ENCODE measurements at places on chromosomes 5 and 9.
A peak's percentile ranks its signal among the peaks of the same experiment; 100 is the strongest.

DNA sequence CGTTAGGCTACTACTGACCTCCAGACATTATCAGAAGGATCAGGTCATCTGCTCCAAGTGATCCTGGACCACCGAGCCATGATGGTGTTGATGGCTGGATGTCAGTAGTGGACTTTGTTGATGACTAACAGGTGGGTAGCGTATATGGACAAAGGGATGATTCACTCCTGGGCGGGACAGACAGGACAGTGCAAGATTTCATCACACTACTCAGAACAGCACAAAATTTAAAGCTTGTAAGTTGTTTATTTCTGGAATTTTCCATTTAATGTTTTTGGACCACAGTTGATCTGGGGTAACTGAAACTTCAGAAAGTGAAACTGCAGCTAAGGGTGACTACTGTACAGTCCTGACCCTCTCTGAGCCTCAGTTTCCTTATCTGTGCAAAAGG, 12.7 kb downstream of the PDGFRB start:
- peaks cover 15% of the 10 kb centered on the region for H3K36me3 ChIP-seq
- peak; percentile 98 for DNase-seq
- H3K27ac ChIP-seq, result peak overlapping the region; percentile 92

DNA sequence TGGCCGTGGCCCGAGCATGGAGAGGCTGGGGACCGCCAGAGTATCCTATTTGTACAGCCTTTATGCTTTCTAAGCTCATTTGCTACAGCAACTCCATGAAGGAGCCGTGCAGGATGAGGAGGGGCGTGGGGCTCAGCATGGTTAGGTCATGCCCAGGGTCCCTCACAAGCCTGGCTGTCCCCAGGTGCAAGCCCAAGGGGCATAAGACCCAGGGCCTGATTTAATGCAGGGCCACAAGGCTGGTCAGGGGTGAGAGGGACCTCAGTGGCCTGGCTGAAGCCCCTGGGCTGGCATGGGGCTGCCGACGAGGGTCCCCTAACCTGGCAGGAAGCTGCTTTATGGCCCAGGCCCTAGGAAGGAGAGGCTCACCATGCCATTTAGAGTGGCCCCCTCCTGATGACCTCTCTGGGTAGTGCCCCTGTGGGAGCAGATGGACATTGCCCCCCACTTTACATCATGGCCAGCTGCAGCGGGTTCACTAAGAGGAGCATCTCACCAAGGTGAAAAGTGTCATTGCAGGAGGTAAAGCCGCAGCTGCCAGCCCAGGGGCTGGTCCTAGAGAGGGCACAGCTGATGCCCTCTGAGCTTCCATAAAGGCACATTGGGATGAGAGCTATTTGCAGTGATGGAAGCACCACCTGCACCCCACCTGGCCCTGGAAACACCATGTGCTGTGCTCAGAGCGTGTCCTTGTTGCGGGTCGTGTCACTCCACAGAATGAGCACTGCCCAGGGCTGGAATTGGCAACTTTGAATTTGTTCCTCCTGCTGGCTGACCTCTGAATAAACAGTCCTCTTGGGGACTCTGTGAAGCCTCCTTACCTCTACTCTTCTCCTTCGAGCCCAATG, 58.9 kb downstream of the ZNF618 start:
- no peaks in the 10 kb centered on the region for H3K36me3 ChIP-seq
- H3K27me3 ChIP-seq, result no peaks in the 10 kb centered on the region
- H3K27ac ChIP-seq, result no peak overlapping the region
- H3K4me1 ChIP-seq, result peaks cover 10% of the 10 kb centered on the region
- DNase-seq, result no peak

- DNase-seq, result no peak
- H3K27me3 ChIP-seq, result no peaks in the 10 kb centered on the region
- H3K27ac ChIP-seq, result no peak overlapping the region
- no peak overlapping the region for H3K4me3 ChIP-seq
- no peaks in the 10 kb centered on the region for H3K36me3 ChIP-seq
Observed at GRCh38 chr5:26295541-26295940, 742.8 kb downstream of the CDH9 start.

DNA sequence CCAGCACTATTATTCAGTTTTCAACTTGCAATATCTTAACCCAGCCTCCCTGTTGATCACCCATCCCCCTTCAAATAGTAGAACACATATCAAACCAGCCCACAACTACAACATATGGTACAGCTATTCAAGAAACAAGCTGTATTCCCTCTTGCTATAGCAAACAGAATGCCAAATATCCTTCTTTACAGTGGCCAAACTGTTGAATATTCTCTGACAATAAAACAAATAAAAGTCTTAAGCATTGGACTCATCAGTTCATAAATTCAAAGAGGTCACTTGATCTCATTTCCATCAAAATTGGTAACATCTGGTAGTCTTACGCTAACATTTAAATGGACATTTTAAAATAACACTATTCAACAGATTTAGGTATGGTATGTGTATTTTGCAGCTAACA, 350.8 kb downstream of the EFNA5 start:
- no peaks in the 10 kb centered on the region for H3K4me1 ChIP-seq
- H3K27me3 ChIP-seq, result no peaks in the 10 kb centered on the region
- no peak overlapping the region for H3K27ac ChIP-seq
- H3K4me3 ChIP-seq, result no peak overlapping the region

DNA sequence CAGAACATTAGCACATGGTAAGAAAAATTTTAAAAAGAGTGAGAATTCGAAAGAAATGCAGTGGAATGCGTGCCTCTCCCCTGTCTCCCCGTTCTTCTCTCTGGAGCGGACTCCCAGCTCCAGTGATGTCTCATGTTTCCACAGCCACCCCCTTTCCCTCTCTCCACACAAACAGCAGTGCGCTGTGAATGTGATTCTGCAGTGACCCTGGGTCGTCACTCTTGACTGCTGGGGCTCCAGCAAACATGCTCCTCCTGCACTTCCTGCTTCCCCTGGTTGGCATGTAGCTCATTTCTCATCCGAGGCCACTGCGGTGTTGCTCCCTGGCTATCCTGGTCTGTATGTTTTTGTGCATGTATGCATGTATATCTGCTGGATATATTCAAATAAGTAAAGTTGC, 13.3 kb downstream of the PHF2 start:
- peak; percentile 22 for DNase-seq
- H3K36me3 ChIP-seq, result no peaks in the 10 kb centered on the region
- H3K27me3 ChIP-seq, result no peaks in the 10 kb centered on the region
- no peak overlapping the region for H3K4me3 ChIP-seq

DNA sequence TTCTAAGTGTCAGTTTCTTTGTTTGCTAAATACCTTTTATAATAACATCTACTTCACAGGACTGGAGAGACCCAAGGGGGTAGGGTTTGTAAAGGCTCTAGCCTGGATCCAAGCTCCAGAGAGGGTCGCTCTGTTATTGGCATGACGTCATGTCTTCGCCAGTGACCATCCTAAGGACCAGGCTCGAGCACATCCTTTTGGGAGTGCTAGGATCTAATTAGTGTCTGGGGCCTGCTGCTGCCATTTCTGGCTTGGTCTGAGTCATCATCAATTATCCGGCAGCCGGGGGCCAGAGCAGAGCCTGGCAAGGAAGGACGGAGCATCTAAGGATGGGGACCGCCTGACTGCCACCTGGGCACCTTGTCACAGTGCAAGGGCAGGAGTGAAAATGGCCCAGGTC, 153.0 kb downstream of the NSG2 start:
- no peak overlapping the region for H3K4me3 ChIP-seq
- no peaks in the 10 kb centered on the region for H3K36me3 ChIP-seq
- H3K27ac ChIP-seq, result no peak overlapping the region
- DNase-seq, result no peak
- H3K27me3 ChIP-seq, result no peaks in the 10 kb centered on the region

- H3K36me3 ChIP-seq, result peaks cover 3% of the 10 kb centered on the region
- DNase-seq, result peak; percentile 12
- peaks cover 5% of the 10 kb centered on the region for H3K4me1 ChIP-seq
Observed at GRCh38 chr5:168076561-168076991, 214.9 kb upstream of the WWC1 start.

DNA sequence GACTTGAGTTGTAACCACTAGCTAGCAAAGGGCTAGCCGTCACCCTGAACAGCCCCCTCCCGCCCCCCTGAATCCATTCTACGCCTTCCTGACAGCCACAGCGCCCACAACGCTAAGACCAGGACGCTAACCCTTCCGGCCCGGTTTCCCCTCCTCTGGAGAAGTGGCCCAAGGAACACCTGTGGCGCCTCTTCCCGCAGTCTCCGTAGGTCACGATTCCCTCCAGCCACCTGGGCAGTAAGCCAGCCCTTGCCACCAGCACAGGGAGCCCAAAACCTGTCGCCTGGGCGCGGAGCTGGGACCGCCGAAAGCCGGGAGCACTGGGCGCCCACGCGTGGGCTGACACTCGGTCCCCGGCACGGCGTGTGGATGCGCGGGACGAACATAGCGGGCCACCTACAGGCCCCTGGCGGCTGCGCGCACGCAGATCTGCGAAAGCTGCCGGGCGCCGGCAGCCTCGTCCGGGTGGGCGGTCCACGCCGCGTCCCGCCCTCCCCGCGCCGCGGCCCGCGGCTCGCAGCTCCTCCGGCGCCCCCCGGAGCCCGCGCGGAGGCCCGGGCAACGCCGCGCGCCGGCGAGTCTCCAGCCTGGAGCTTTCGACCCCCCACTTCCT, 596 bp downstream of the IRF1 start:
- H3K36me3 ChIP-seq, result peaks cover 34% of the 10 kb centered on the region
- H3K4me3 ChIP-seq, result peak overlapping the region; percentile 87
- DNase-seq, result peak; percentile 45
- H3K27ac ChIP-seq, result peak overlapping the region; percentile 72
- H3K27me3 ChIP-seq, result no peaks in the 10 kb centered on the region

DNA sequence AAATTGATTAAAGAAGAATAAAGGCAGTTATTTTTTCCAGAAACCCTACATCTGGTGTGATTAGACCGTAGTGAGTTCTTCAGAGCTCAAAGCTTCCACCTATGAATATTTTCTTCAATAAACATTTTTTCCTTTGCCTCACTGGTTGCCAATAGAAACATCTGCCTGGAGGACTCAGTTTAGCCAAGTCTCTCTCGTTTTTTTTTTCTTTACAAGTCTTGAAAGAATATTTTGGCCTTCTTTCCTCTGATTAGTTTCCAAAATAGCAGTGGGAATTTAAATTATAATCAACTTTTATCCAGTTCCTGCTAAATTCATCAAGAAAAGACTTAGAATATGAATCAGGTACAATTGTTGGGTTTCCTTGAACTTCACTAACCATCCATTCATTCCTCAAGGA, 897.5 kb downstream of the TLE1 start:
- H3K27ac ChIP-seq, result no peak overlapping the region
- no peaks in the 10 kb centered on the region for H3K36me3 ChIP-seq
- no peak overlapping the region for H3K4me3 ChIP-seq
- H3K27me3 ChIP-seq, result peaks cover 3% of the 10 kb centered on the region
- H3K4me1 ChIP-seq, result no peaks in the 10 kb centered on the region

- H3K27me3 ChIP-seq, result peaks cover 20% of the 10 kb centered on the region
- H3K27ac ChIP-seq, result no peak overlapping the region
- no peak for DNase-seq
- no peak overlapping the region for H3K4me3 ChIP-seq
- H3K4me1 ChIP-seq, result peaks cover 9% of the 10 kb centered on the region
Observed at GRCh38 chr9:34606905-34607304, 5.0 kb downstream of the RPP25L start.

DNA sequence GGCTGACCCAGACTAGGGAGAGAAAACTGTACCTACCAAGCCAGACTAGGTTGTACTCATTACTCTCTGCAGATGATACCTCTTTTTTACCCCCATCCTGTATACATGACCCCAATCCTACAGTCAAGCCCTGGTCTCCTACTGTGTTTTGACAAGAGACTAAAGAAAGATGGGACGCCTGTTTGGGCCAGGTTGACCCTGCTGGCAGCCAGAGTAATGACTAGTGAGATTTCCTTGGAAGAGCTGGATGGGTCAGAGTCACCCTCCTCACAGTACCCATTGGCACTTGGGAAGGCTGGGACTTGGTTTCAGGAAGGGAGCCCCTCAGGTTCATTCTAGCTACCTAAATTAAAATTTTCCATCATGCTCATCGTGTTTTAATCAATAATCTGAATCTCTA, 89.7 kb upstream of the NR4A3 start:
- no peak overlapping the region for H3K4me3 ChIP-seq
- no peaks in the 10 kb centered on the region for H3K4me1 ChIP-seq

DNA sequence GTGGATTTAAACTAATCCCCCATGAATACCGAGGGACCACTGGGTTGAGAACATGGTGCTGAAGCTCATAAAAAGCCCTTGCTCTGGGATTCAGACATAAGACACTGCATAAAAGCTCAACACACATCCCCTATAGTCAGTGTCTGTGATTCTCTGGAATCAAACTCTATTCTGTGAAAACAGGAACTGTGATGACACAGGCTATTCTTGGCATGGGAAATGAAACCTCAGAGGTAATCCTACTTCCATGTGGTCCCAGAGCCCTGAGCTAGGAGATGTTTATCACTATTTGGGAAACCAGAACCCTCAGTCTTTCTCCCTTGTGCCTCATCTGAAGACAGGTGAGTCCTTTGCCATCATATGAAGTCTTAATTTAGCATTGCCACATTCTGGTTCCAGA, 135.4 kb upstream of the PRSS3 start:
- H3K36me3 ChIP-seq, result no peaks in the 10 kb centered on the region
- DNase-seq, result no peak
- no peak overlapping the region for H3K27ac ChIP-seq

- H3K4me3 ChIP-seq, result no peak overlapping the region
- no peak overlapping the region for H3K27ac ChIP-seq
- no peaks in the 10 kb centered on the region for H3K27me3 ChIP-seq
- no peaks in the 10 kb centered on the region for H3K4me1 ChIP-seq
Observed at GRCh38 chr5:52469420-52469819, 318.3 kb upstream of the ITGA1 start.

- DNase-seq, result no peak
- no peaks in the 10 kb centered on the region for H3K4me1 ChIP-seq
- peaks cover 4% of the 10 kb centered on the region for H3K27me3 ChIP-seq
- H3K36me3 ChIP-seq, result no peaks in the 10 kb centered on the region
Observed at GRCh38 chr5:178455480-178455835, 134.7 kb downstream of the COL23A1 start.

- H3K27me3 ChIP-seq, result no peaks in the 10 kb centered on the region
- H3K4me1 ChIP-seq, result no peaks in the 10 kb centered on the region
- no peak overlapping the region for H3K4me3 ChIP-seq
- DNase-seq, result no peak
- H3K36me3 ChIP-seq, result peaks cover 27% of the 10 kb centered on the region
Observed at GRCh38 chr5:140432916-140433315, 31.3 kb downstream of the ANKHD1 start.

- no peaks in the 10 kb centered on the region for H3K4me1 ChIP-seq
- H3K36me3 ChIP-seq, result no peaks in the 10 kb centered on the region
- H3K27ac ChIP-seq, result no peak overlapping the region
- DNase-seq, result no peak
- no peaks in the 10 kb centered on the region for H3K27me3 ChIP-seq
Observed at GRCh38 chr5:110956913-110957813, 114.3 kb upstream of the TSLP start.

- H3K27me3 ChIP-seq, result peaks cover 32% of the 10 kb centered on the region
- no peak overlapping the region for H3K4me3 ChIP-seq
- H3K36me3 ChIP-seq, result no peaks in the 10 kb centered on the region
- no peak for DNase-seq
- H3K27ac ChIP-seq, result no peak overlapping the region
- H3K4me1 ChIP-seq, result no peaks in the 10 kb centered on the region
Observed at GRCh38 chr9:123316053-123316718, 39.8 kb upstream of the CRB2 start.
